Hematopoietic multipotent progenitor cell treated with erythropoietin and hydrocortisone succinate and interleukin-3 and kit ligand, for 15 days (in vitro differentiated cells): ENCODE measurements at places on chromosomes 6 and 20.

DNA sequence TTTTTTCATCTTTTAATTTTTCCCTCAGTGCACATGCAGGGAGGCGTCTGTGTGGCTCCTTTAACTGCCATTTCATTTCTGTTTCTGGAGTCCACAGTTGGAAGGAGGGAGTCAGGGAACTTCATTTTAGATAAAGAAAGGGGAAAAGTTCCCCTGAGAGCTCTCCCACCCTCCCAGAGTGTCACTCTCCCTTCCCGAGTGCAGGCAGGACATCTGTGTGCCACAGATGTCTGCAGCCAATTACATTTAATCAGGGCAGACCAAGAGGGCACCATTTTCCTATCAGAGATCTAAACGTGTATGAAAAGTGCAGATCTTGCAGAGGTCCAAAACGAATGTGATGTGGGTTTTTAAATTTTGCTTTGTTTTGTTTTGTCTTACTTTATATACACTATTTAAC is 96.6 kb downstream of the PXDC1 start:
- DNase-seq = no peak

GRCh38 chr6:163415620-163416556 is 1.4 kb downstream of the QKI start:
- peak; percentile 62 for DNase-seq

DNA sequence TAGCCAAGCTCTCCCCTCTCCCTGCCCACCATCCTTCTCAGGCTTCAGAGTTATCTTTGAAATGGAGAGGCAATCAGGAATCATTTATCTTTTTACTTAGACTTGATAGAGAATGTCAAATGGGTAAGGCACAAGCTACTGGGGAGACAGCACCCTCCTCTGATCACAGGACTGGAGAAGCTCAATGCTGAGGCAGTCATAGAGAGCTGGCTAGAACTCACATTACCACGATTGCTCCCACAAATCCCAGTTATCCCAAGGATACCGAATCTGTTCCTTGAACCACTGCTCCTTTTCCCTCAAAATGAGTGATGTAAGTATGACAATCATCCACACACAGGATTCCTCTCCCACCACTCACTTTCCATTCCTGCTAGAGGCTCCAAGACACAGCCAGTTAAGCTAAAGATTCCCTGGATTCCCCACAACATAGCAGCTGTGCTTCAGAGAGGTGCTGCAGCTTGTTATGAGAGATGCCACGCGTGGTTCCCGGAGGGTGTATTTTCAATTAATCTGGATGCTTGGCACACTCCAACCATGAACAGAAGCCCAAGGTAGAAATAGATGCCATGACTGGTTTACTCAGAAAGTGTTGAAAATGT is 96.2 kb upstream of the VGLL2 start:
- DNase-seq = no peak

GRCh38 chr6:131366223-131366622 is 206.8 kb upstream of the ARG1 start:
- no peak for DNase-seq

DNA sequence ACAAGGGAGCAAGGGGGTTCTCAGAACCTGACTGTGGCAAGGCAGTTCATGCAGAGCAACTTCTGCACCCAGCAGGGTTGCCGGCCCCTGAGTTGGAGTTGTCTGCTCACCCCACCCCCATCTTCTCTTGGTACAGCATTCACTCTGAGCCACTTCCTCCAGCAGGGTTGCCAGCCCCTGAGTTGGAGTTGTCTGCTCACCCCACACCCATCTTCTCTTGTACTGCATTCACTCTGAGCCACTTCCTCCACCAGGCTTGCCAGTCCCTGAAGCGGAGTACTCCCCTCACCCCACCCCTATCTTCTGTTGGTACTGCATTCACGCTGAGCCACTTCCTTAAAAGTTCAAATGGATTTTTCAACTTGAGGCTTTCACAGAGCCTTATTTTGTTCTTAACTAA is 79.7 kb upstream of the SYNDIG1 start:
- no peak for DNase-seq

GRCh38 chr6:149934249-149935156 is 7.3 kb upstream of the ULBP2 start:
- DNase-seq = peak; percentile 73

GRCh38 chr6:137882225-137882961 is 15.3 kb downstream of the TNFAIP3 start:
- no peak for DNase-seq

DNA sequence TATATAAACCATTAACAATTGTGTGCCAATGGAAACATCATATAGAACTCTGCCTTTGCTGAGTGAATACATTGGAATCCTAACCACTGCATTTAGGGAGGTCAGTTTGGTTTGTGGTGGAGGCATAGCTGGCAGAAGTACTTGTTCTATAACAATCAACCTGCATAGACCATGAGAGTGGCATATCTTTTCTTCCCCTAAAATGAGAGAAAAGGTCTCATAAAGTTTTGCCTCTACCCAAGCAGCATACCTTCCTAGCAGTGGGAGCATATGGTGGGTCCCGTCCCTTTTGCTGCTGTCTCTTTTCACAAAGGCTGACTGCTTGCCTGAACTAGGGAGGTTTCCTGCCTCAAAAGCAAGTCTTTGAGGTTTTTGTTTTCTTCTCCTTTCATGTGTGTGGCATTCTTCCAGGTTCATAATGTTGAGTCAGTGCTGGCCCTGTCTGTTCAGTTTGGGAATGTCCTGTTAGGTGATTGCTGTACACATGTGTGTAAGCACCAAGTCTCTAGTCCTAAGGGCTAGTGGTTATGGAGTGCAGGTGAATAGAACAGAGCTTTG is 61.2 kb upstream of the SUPT3H start:
- no peak for DNase-seq

GRCh38 chr6:46118157-46118556 is 11.6 kb upstream of the ENPP4 start:
- DNase-seq = no peak

DNA sequence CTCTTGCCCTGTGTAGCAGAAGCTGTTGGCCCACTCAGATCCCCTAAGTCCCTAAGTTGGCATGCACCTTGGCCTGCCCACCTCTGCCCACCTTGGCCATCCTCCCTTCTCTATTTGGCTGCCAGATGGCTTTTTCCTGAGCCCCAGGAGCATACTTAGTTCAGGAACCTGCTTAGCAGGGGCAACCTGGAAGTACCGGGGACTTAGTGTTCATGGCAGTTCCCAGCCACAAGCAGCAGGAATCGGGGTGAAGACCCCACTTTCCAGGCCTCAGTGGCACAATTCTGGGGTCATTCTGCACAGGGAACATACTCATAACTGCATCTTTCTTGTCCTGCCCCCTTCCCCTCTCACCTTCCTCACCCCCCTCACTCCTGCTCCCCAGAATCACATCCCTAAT is 158.0 kb upstream of the PMEPA1 start:
- no peak for DNase-seq

GRCh38 chr20:381581-382290 is 1.2 kb downstream of the TRIB3 start:
- DNase-seq = peak; percentile 34

DNA sequence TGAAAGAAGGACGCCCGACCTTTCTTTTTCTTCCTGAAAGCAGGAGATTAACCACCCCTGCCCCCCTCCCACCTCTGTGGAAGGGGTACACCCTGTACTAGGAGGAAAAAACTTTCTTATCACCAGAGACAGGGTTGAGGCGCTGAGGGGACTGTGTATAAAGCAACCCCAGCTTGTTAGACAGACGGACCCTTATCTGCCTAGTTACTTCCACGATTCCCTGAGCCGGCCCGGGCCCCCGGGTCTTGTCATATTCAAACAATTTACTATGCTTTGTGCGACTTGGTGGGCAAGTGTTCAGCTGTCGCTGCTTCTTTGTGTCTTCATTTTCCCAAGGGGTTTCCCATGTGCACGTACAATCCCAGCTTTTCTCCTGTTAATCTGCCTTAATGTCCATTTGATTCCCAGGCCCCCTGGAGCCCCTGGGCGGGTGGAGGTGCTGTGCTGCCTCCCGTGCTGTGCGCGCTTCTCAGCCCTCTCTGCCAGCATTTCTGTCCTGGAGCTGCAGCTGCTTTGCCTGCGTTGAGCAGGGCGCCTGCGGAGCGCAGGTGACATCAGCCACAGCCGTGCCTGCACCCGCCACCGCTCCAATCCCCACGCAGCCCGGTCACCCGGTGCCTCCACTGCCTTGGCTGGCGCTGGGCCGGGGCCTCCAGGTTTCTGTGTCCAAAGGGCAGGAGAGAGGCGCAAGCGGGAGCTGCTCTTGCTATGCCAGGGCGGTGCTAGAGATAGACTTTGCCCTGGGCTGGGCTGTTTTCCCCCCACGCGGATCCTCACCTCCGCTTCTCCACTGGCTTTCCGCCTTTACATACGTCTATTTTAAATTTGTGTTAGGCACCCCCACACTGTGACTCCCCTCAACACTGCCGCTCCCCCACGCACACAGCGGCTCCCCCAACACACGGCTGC is 96.2 kb downstream of the TTLL2 start:
- no peak for DNase-seq

GRCh38 chr20:9076440-9076839 is 7.6 kb downstream of the PLCB4 start:
- no peak for DNase-seq

GRCh38 chr6:51953246-51953645 is 134.2 kb downstream of the PKHD1 start:
- DNase-seq = no peak

- no peak for DNase-seq
Observed at GRCh38 chr6:12065321-12066140, 53.4 kb downstream of the HIVEP1 start.

- DNase-seq = no peak
Observed at GRCh38 chr20:61562897-61563504, 310.9 kb downstream of the CDH4 start.

DNA sequence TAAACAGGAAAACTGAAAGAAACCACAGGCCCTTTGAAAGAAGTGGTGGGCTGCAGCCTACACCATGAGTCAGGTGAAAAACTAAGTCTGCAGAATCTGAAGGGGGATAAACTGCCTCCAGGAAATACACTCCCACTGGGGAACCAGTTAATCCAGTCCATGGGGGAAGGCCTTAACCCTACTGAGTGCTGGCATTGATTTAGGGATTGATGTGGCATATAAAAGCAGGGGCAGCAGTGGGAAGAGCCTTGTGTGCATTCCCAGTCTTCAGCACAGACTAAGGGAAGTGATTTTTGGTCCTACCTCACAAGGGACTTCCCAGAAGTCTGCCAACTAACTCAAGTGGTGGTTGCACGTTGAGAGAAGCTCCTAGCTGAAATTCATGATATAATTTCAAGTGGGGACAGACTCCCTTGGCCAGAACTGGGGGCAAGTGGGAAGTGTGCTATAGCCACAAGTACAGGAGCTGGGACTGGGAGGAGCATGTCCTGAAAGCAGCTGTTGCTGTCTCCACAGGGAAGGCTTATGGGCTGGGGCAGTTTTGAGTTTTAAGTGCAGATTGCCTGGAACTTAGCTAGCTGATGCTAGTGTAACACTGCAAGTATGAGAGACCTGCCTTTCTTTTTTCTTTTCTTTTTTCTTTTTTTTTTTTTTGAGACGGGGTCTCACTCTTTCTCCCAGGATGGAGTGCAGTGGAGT is 31.2 kb downstream of the CITED2 start:
- DNase-seq = no peak

DNA sequence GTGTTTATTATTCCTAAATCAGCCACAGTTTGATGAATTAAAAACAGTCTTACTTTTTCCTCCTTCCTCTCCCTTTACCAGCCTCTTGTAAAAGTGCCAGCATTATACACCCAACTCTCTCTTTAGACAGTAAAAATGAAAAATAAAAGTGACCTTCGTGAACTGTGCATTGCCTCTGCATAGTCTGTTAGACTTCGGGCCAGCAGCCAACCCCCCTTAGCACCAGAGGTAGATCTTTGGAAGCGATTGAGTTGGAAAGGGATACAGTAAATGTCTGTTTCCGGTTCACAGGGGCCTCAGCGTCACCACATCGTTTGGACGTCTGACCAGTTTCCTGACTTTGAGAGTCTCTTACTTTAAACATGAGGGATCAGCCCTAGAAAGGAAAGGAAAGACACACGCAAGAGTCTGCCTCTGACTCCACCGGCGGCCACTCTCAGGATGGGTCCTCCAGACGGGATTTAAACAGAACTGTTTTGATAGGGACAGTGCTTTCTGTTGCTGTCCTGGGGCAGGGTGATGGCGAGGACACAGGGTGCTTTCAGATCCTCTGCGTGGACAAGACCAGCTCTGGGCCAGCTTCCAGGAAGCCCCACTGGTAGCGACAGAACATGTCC is 206.6 kb upstream of the PREP start:
- no peak for DNase-seq

- DNase-seq = no peak
Observed at GRCh38 chr20:19996222-19996621, 20.9 kb upstream of the NAA20 start.

DNA sequence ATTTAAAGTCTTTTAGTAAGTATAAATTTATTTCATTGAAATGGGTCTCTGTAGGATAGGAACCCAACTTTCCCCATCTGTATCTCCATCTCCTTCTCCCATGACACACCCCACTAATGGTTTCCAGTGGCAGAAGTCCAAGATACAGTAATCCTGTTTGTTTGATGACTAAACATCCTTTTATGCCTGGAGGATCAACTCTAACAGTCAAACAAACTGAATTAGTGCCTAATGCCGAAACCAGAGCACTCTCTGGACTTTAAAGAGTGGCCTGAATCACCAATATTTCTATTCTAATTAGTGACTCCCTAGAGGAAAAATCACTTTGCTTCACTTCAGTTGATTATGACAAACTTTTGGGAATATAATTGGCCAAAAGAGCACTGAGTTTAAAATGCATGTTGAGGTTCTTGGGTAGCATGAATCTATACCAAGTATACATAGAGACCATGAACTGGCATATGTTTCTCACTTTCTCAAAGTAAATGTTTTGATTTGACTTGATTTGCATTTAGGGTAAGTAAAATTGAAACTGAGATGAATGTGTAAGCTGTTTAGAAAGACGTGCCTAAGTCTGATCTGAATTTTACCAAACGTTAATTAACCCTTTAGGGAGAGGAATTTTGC is 776.4 kb upstream of the NRSN1 start:
- DNase-seq = no peak

GRCh38 chr6:100116411-100117194 is 122.6 kb upstream of the MCHR2 start:
- DNase-seq = peak; percentile 10

GRCh38 chr6:105364243-105364642 is 38.6 kb downstream of the PREP start:
- no peak for DNase-seq

DNA sequence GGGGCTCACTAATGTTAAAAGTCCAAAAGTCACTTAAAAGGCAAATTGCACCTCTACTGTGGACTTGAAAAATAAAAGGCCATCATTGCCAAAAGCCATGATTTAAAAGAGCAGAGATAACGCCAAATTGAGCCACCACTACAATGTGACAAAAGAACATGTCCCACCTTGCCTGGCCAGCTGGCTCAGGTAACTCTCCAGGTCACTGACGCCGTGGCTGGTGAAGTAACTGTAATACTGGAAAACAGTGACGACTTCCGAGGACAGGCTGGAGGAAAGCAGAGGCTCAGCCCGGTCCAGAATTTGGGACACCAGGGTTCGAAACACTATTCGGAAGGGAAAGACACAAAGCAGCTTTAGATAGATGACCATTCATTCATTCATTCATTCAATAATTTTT is 29.3 kb upstream of the ARMH2 start:
- no peak for DNase-seq
